NCI-H2081 (cell line): ENCODE measurements at places on chromosomes 5 and 9.
A peak's percentile ranks its signal among the peaks of the same experiment; 100 is the strongest.

DNA sequence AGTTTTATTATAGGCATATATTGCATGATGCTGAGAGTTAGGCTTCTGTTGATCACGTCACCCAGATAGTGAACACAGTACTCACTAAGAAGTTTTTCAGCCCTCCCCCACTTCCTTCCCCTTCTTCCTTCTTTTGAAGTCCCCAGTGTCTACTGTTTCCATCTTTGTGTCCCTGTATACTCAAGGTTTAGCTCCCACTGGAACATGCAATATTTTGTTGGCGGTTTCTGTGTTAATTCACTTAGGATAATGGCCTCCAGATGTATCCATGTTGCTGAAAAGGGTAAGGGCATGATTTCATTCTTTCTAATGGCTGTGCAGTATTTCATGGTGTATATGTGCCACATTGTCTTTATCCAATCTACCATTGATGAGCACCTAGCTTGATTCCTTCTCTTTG lies 764.3 kb downstream of the MTRR start:
- no peak for DNase-seq

DNA sequence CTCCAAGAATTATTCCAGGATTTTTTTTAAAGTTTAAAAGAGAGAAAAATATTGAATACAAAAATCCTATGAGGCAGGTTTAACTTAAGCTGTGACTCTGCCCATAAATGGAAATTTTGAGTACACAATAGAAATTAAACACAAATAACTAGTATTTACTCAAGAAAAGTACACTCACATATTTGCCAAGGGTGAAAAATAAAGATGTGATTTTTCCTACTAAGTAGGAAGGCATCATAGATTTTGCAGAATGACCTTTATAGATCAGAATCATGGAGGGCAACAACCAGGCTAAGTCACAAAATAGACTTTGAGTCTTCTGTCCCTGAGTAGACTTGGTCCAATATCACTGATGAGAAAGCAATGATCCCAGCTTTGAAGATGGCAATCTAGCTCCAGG lies 102.7 kb upstream of the SLC12A2 start:
- no peak for DNase-seq

DNA sequence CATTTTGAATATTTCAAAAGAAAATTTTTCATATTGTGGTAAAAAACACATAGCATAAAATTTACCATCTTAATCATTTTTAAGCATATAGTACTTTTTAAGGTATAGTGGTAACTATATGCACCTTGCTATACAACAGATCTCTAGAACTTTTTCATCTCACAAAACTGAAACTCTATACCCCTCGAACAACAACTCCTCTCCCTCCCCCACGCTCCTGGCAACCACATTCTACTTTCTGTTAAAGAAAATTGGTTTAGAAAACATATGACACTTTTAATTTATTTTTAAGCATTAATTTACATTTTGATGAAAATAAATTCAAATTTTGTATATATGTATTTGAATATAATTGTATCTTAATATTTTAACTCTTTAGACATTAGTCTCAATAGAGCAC lies 147.2 kb upstream of the EFNA5 start:
- no peak for DNase-seq

DNA sequence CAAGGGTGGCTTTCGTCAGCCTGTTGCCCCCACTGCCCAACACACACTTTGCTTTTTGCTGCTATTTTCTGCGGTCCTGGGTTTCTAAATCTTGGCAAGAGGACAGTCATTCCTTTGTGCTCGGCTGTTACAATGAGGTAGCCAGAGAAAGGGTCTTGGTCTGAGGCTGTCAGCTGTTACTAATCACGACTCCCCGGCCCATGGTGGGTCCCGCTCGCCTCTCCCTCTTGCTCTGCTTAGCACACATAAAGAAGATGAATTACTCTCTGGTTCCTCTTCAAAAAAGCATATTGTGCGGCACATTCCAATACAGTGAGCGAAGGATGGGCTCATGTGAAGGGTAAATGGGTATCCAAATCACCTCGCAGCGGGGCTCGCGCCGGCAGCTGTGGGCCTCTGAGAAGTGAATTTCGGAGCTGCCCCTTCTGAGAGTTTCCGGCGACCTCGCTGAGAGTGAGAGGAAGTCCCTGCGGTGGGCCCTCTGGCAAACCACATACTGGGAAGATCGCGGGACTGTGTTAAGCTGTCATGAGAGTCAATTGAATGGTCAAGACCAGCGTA lies 56.0 kb downstream of the SLC1A3 start:
- no peak for DNase-seq

GRCh38 chr5:132854301-132854700 lies 12.0 kb downstream of the GDF9 start:
- DNase-seq = no peak

DNA sequence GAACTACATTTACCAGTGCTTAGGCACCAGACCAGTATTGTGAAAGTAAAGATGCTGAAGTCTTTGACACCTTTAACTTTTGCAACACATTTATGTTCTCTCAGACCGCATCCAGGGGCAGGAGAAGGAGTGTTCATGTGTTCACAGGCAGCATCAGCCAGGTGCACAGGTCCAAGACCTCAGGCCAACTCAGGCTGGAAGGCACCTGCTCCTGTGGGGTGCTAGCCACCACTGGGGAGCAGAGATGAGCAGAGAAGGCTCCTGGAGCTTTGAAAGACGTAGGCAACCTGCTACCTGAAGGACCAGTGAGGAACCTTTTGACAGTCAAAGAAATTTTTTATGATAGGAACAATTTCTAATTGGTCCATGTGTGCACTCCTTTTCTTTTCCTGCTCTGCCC lies 35.6 kb downstream of the DAPK1 start:
- no peak for DNase-seq

DNA sequence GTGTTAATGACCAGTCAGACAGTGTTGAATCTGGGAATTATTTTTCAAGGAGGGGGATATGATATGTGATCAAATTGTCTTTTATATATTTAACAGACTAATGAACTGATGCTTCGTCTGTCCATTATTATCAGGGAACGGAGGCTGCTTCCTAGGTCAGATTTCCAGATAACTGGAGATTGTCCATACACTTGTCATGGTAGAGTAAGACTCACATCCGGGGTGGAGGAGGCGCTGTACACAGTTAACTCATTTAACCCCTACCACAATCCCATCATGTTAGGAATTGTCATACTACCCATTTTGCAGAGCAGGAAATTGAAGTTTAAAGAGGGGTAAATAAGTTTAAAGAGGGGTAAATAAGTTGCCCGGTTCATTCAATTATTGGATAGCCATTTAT lies 55.9 kb downstream of the ARHGAP26 start:
- no peak for DNase-seq

- no peak for DNase-seq
Measured at GRCh38 chr9:95237336-95237735, 80.2 kb downstream of the FANCC start.

DNA sequence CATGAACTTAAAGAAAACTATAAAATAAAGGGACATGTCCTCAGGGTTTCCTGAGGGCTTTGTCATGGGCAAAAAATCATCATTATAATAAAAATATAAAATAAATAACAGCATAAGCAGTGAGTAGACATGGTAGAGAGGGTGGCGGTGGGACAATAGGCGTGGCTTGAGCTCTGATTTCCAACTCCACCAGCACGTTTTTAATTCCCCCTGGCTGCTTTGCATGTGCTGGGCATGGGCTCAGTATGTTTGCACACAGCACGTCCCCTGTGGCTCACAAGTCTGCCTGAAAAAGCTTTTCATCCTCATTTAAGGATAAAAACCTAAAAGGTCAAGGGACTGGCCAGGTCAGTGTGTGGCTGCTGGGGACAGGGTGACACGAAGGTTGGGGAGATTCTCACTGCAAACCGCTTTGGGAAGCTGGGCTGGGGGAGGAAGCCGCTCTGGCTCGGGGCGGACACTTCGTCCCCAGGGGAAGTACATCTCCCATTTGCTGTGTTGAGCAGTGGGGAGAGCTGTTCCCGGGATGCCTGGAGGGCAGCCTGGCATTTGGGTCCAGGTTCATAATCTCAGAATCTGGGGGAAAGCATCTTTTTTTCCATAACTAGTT lies 32.6 kb downstream of the NKX2-5 start:
- DNase-seq = no peak

GRCh38 chr9:115498303-115498702 lies 380.3 kb upstream of the TNC start:
- DNase-seq = no peak

DNA sequence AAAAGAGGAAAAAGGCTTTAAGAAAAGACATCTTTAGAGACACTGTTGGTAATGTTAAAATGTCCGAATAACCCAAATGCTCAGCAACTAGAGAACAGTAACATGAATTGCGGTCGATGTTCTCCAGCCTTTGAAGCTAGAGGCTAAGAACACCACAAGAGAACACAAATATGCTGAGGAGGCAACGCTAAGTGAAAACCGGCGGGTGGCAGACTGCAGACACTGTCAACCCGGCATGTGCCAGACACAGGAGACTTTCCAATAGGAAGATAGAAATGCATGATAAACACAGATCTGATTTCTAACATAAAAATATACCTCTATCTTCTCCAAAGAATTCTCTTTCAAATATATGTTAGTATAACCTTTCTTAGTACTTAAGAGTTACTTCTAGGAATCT lies 18.4 kb upstream of the DDX41 start:
- no peak for DNase-seq

- DNase-seq = no peak
Measured at GRCh38 chr5:88393716-88394535, 125.3 kb upstream of the TMEM161B start.

- no peak for DNase-seq
Measured at GRCh38 chr5:95861221-95861863, 38.8 kb upstream of the GLRX start.

- no peak for DNase-seq
Measured at GRCh38 chr5:157611571-157612476, 36.2 kb upstream of the ADAM19 start.

- peak; percentile 77 for DNase-seq
Measured at GRCh38 chr5:142108432-142109330, at the start of gene NDFIP1. Gene NDFIP1, plus strand, starts transcription at chr5:142108779. Its CDS starts 196 bp downstream, at chr5:142108975.

GRCh38 chr9:1880038-1880565 lies 135.0 kb upstream of the SMARCA2 start:
- no peak for DNase-seq

GRCh38 chr5:150022158-150022531 lies 21.6 kb downstream of the HMGXB3 start:
- DNase-seq = no peak
